ENCODE measurements at places on chromosomes 16 and 17.

DNA sequence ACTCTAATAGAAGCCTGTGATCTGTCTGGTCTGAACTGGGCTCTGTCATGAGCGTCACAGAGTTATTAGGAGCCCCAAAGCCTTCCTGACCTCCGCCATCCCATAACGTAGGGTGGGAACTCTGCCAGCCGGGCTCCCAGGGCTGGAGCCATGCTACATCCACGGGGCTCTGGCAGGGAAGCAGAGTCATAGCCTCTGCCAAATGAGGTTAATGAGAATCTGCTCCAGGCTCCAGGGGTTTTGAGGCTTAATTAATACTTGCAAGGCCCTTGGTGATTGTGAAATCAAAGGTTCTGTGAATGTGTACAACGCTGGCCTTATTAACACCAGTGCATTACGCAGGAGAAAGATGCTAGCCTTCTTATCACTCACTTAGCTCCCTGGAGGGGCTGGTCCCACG, 42.4 kb upstream of the ZFP90 start:
- no peak for DNase-seq

DNA sequence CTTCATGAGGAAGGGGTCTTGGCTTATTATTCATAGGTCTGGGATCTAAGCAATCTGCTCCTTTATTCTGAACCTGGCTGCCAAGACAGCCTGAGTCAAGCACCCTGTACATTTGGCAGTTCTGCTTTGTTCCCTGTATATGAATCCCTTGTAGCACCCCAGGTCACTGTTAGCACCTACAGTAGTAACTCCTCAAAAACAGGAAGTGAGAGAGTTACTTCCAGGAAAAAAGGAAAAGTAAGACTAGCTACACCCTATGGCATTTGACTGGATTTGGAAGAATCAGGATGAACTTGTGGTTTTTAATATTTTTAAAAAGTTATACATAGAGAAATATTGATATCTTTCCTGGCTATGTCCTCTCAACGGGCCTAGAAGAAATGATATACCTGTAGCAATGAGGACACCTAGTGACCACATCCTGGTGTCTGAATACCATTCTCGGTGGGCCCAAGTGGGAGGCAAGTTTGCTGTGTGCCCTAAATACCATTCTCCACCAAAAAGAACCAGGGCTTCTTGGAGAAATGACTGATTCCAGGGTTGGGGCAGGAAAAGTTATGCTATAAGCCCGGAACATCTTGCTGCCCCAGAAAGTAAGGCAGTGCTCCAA, 9.9 kb downstream of the ANKRD40 start:
- DNase-seq = no peak

GRCh38 chr16:27561216-27561615, 11.3 kb downstream of the KATNIP start:
- DNase-seq = no peak

DNA sequence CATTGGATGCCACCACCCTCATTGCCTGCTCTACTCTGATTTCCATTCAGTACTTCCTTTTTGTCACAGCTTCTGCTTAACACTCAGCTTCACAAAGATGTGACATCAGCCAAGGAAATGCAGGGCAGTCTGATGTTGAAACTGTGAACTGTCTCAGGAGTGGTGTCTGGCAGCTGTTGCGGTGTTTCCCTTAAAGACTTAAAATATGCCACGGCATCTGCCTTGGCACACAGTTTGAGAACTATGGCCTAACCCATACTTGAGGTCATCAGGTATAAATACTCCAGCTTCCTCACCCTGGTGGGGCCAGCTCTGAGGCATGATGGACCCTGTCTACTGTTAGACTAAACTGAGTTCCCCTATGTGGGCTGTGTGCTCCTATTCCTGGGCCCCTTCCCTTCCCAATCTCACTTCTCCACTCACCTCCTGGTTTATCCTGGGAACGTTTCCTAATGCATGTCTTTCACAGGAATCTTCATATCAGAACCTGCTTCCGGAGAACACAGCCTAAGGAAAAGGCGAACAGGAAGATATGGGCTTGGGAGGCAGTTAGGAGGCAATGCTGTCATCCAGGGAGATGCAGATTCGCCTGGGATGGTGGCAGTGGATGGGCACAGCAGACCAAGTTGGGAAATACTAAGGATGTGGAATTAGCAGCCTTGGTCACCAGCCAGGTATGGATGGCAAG, 96.5 kb downstream of the WSCD1 start:
- no peak for DNase-seq

- DNase-seq = no peak
Measured at GRCh38 chr16:28196387-28196987, 15.3 kb downstream of the XPO6 start.

DNA sequence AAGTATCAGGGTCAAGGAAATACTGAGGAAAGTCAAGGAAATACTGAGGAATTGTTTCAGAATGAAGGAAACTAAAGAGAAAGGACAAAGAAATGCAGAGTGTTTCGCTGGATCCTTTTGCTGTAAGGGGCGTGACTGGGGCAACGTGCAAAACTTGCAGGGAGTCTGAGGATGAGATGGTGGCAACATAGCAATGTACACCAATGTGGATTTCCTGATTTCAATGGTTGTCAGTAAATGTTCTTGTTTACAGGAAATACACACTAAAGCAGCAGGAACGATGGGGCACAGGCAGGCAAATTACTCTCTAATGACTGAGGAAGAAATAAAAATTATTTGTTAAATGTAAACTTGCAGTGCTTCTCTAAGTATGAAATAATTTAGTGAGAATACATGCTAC, 34.4 kb downstream of the ZZEF1 start:
- no peak for DNase-seq

GRCh38 chr17:29195465-29196081, 15.4 kb upstream of the MYO18A start:
- DNase-seq = no peak

- DNase-seq = no peak
Measured at GRCh38 chr17:231191-231965, 49.9 kb upstream of the DOC2B start.

GRCh38 chr16:48608871-48609651, 919 bp downstream of the N4BP1 start:
- DNase-seq = no peak
